Activated CD4-positive, alpha-beta T cell treated with anti-CD3 and anti-CD28 coated beads, Interleukin-10, Interleukin-2, amounts not matched to agents 100 ng/mL and 50 ng/mL, durations not matched to agents 16 hours and 8 hours (primary cell): ENCODE measurements at places on chromosomes 5 and 9.

GRCh38 chr5:83914199-83914598 lies 193.5 kb upstream of the HAPLN1 start:
- DNase-seq = no peak

DNA sequence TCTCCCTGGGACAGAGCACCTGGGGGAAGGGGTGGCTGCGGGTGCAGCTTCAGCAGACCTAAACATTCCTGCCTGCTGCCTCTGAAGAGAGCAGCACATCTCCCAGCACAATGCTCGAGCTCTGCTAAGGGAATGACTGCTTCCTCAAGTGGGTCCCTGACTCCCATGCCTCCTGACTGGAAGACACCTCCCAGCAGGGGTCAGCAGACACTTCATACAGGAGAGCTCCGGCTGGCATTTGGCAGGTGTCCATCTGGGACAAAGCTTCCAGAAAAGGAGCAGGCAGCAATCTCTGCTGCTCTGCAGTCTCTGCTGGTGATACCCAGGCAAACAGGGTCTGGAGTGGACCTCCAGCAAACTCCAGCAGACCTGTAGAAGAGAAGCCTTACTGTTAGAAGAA lies 77.2 kb downstream of the SLCO6A1 start:
- DNase-seq = no peak

DNA sequence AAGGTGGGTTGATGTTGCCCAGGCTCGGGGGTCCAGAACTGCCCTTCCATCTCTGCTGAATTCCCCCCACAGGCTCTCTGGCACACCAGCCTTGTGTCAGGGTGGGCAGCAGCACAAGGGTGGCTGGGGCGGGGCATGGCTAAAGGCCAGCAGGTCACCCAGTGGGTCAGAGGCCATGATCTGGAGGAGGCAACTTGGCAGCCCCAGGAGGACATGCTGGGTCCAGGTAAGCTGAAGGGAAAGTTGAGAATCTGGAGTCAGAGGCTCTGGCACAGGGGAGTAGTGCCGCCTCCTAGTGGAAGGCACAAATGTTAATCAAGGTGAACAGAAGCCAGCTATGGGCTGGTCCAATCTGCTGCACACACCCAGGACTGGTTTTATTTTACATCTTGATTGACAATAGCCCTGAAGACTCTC lies 6.2 kb downstream of the TMEM8B start:
- DNase-seq = no peak

GRCh38 chr9:96065482-96066251 lies 190.2 kb downstream of the ERCC6L2 start:
- no peak for DNase-seq

- DNase-seq = no peak
Measured at GRCh38 chr9:37997636-37998374, 71.2 kb downstream of the SHB start.

DNA sequence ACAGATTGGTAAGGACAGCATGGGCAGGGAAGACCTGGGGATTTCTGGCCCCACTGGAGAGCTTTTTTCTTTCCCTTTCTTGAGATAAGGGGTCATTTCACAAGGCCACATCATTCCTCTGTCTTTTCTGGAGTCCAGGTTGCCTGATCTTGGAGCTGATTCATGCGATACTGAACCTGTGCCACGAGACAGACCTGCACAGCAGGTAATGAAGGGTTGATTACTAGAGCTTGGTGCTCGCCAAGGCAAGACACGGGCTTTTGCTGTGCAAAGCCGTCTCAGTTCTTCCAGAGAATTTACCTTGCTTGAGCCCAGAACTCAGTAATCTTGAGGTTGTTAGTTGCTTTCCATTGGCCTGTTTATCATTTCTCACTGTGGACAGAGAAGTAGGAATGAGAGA lies 39.2 kb downstream of the NUP188 start:
- DNase-seq = no peak
